ENCODE measurements at places on chromosomes 4 and X.

GRCh38 chrX:39710776-39711175 lies 387.0 kb downstream of the BCOR start:
- no peak for DNase-seq

GRCh38 chrX:25536307-25536970 lies 520.7 kb upstream of the ARX start:
- no peak for DNase-seq

DNA sequence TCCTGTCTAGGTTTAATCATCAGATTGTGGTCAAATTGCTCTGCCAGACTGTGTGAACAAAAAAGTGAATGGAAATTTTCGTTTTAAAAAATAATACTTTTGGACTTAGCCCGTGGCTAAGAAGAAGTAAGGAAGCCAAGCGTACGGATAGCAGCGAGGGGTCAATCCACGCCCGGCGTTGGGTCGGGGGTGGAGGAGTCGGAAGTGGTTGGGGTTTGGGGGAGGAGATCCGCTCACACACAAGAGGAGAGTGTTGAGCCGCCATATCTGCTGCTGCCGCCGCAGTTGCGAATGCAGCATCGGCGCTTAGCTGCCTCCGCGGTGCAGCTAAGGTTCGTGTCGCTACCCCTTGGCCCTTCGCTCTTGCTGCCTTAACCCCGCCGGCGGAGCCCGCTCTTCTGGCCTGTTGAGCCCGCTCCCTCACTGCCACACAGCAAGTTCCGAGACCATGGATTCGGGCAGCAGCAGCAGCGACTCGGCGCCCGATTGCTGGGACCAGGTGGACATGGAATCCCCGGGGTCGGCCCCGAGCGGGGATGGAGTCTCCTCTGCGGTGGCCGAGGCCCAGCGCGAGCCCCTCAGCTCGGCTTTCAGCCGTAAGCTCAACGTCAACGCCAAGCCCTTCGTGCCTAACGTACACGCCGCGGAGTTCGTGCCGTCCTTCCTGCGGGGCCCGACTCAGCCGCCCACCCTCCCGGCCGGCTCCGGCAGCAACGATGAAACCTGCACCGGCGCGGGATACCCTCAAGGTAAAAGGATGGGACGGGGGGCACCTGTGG lies at the start of gene GSPT2:
Gene GSPT2 (plus strand): TSS at position 264 of the 779 bp plus-strand sequence. CDS start 185 bp downstream, at position 449.
- peak; percentile 67 for DNase-seq

DNA sequence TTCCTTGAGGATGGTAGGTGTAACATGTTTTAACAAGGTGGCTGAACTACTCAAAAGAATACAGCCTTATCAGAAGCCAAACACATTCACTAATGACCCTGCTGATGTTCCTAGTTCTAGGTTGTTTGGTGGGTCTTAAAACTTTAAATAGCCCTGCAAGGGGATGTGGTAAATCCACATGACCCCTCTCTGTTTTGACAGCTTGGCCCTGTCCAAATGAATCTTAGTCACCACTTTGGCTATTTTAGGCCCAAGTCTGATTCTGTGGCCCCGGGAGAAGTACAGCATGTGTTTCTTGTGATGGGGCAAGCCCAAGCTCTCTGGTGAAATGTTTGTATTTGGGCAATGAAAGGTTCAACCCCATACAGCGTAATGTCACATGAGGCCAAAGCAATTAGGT lies 54.5 kb upstream of the GPR34 start:
- DNase-seq: no peak

GRCh38 chr4:125123570-125124109 lies 191.1 kb upstream of the FAT4 start:
- DNase-seq: no peak

- DNase-seq: no peak
Observed at GRCh38 chrX:102739657-102740056, 19.1 kb downstream of the GPRASP3 start.

All from HL-60 (cell line).